G401 (cell line): ENCODE measurements at places on chromosomes 1 and 21.

- DNase-seq: peak; percentile 4
These were observed 49.8 kb upstream of the SCAF4 start for GRCh38 chr21:31781737-31782136.

DNA sequence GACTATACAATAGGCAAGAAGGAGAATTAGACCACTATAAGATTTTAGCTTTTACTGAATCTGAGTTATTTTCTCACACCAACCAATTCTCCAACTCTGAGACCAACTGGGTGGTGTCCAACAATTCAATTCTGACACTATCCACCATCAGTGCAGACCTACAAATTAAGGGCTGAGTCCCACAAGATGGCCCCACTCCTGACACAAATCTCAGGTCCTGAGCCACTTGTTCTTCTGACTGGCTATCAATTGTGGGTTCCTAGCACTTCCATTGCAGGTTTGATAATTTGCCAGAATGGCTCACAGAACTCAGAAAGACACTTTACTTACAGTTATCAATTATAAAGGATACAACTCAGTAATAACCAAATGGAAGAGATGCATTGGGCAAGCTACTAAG lies 6.7 kb downstream of the ERO1B start:
- no peak for DNase-seq

DNA sequence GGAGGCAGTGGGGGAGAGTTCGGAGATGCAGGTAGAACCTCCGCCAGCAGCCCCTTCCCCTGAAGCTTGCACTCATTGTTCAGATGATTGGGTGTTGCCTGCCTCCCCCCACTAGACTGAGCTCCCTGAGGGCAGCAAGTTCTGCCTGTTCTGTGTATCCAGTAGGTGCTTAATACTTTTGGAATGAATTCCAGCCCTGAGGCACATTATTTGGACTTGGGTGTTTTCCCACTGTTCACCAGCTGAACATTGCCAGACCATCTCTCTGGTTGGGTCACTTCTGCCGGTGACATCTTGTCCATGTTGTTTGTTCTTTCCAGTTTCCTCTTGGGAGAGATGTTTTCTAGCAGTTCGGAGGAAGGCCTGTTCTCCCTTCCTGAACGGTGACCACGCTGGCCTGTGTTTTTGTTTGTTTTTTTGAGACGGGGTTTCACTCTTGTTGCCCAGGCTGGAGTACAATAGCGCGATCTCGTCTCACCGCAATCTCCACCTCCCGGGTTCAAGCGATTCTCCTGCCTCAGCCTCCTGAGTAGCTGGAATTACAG lies 48.7 kb downstream of the SPSB1 start:
- no peak for DNase-seq

DNA sequence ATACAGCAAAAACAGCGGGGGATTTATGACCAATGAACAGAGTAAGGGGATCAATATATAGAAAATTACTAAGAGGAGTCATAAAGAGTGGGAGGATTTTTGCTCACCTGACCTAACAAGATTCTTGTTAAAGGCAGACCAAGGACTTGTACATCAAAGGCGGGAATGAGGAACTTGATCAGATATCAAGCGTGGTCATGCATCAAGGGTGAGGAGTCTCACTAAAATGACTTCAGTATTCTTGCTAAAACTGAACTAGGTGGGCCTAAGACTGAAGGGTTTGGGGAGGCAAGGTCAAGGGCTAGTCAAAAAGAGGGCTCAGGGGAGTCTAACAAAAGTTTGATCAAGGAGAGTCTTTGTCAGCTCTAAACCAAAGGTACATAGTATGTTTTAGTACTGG lies 2.1 kb downstream of the MOV10 start:
- DNase-seq: no peak

DNA sequence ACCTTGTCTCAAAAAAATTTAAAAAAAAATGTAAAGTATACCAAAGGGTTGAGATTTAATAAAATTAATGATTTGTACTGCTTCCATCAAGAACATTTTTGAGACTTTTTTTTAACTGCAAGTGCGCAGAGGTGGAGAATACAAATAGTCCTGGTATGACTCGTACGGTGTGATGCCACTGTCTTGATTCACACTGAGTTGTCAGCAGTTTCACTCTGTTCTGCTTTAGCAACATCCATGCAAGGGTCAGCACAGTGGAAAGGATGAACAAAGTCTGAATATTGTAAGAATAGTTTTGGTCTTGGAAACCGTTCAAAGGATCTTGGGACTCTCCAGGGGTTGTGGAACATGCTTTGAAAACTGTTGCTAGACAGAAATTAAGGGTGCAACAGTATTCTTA lies 40.2 kb downstream of the EXO1 start:
- DNase-seq: no peak

- DNase-seq: peak; percentile 25
These were observed 11.5 kb downstream of the BCAR3 start for GRCh38 chr1:93670141-93670540.

GRCh38 chr1:121471523-121471922 lies 286.7 kb downstream of the SRGAP2C start:
- no peak for DNase-seq

DNA sequence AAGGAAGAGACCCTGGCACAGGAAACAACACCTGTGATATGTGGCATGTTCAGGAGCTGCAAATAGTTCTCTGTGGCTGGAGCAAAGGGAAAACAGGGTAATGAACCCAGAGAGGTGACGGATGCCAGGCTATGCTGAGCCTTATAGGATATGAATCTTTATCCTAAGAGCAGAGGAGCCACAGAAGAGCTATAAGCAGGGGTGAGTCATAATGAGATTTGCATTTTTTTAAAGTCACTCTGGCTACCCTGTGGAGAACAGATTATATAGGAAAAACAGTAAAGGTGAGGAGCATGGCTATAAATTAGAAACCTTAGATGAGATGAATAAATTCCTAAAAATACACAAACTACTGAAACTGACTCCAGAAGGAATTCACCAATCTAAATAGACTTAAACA lies 12.8 kb upstream of the MPL start:
- DNase-seq: no peak

DNA sequence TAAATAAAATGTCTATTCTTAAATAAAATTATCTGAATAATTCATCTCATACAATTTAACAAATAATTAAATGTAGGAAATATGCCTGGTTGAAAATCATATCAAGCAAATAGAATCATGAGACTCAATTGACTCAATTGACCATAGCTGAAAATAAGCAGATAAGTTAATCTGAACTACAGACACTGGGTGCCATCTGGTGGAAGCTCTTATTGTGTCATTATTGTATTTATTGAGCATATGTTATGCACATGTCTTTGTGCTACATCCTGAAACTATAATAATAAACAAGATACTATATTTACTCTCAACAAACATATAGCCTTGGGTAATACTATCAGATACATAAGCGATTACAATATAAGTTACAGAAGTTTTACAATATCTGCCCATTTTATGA lies 41.0 kb downstream of the BRINP3 start:
- peak; percentile 38 for DNase-seq

DNA sequence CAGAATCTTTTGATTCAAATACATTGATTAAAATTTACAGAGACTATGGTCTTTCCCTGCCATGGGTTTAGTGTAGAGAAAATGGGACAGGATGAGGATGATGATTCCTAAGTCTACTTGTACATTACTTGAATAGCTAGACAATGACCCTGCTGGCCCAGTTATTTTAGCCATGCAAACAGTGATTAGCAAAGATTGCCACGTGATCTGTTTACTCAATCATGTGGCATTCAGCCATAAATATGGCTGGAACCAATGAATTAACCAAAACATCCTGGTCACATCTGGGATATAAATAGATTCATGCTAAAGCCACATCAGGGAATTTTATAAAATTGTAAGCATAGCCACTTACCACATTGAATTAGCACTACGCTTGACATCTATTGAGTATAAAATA lies 167.3 kb downstream of the PBX1 start:
- DNase-seq: no peak

- no peak for DNase-seq
These were observed 9.6 kb upstream of the RIMKLA start for GRCh38 chr1:42370876-42371549.

DNA sequence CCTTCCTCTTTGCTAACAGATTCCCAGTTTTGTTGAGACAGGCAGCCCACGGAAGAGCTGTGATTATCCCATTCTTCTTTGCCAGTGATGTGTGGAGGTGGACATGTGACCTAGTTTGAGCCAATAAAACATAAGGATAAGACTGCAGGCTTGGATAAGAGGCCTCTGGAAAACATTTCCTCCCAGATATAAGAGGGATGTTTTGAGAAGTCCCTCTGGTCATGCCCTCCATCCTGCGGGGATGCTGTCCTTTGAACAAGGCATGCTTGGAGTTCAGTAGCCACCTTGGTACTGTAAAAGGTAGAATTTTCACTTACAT lies 155.7 kb downstream of the TM2D1 start:
- no peak for DNase-seq

DNA sequence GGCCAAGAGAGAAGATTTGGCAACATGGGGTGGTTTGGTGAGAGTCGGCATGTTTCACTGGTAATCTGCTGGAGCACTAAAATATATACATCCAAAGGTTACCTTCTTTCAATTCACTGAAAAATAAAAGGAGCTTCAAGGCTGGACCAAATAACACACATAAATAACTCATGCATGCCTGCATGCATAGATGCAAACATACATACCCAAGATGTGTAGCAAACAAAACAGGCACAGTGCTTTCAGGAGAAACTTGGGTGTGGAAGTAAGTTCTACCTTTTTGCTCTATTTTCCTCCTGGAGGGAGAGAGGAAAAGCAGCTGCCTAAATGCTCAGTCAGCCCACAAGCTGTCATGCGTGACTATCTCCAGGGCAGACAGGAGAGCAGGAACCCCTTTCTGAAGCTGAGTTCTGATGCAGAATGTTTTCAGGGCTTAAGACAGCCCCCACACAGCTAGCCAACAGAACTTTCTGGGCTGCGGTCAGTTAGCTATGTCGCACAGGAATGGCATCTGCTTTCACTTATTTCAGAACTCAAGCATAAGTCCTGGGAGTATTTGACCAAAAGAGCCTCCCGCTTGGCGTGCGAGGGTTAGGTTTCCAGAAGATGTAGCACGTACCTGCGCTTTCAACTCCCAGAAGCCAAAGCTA lies 166.2 kb downstream of the TOMM20 start:
- no peak for DNase-seq
